Upper lobe of right lung (tissue), 1 donor: ENCODE measurements at places on chromosomes 1 and 21. TPM values are rescaled to one million over a fixed set of nuclear protein-coding genes. Genes with fewer than 3 reads are reported as not detected.

DNA sequence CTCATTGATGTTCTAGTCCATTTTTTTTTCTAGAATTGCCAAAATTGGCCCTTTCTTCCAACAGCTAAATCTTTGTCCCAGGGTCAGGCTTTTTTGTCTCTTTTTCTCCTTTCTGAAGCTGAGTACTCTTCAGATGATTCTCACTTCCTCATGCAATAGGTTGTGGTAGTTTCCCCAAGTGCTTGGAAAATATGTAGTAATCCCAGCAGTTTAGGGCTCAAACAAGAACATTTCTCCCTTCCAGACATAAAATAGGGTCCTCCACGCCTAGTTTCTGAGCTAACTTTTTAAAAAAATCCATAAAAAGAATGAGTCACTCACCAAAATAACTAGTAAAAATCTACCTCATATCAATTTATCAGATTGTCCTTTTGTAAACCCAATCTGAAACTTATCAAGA is 10.0 kb upstream of the MCOLN3 start:
- no peaks in the 10 kb centered on the region for H3K4me1 ChIP-seq
- no peaks in the 10 kb centered on the region for H3K36me3 ChIP-seq
- no peak overlapping the region for H3K27ac ChIP-seq
- no peaks in the 10 kb centered on the region for H3K27me3 ChIP-seq

GRCh38 chr21:15009837-15010363 is 54.9 kb downstream of the NRIP1 start:
- H3K27ac ChIP-seq = no peak overlapping the region
- H3K4me3 ChIP-seq = no peak overlapping the region
- no peak for DNase-seq

DNA sequence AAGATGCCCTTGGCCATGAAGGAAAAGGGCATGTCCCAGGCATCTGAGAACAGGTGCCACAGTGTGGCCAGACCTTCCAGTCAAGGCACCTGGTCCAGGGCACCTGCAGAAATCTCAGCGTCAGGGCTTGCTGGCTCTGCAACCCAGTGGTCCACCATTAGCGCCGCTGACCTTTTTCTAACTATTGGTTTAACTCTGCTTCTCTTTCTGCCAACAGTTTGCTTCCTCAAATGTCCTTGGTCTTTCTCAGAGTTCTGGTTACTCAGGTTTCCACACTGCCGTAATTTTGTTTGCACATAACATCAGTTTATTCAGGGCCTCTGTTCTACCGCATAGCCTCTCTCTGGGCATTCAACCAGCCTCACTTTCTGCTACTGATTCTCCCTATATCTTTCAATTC is 16.5 kb upstream of the FYB2 start:
- peaks cover 4% of the 10 kb centered on the region for H3K27me3 ChIP-seq
- no peak overlapping the region for H3K4me3 ChIP-seq
- H3K36me3 ChIP-seq = no peaks in the 10 kb centered on the region
- H3K4me1 ChIP-seq = no peaks in the 10 kb centered on the region
- no peak overlapping the region for H3K27ac ChIP-seq
- DNase-seq = no peak

GRCh38 chr1:24476571-24476970 is 26.1 kb upstream of the RCAN3 start:
- DNase-seq = no peak
- peaks cover 4% of the 10 kb centered on the region for H3K4me1 ChIP-seq
- no peak overlapping the region for H3K4me3 ChIP-seq
- no peaks in the 10 kb centered on the region for H3K36me3 ChIP-seq

DCDC2B gene
- not detected for total RNA-seq

LAMB3 gene
- 83.3 TPM for total RNA-seq

TRAF5 gene
- 9.8 TPM for total RNA-seq

CALML6 gene
- 0.90 TPM for total RNA-seq
